IMR-90 (cell line): ENCODE measurements at places on chromosomes 1 and 21. TPM values are rescaled to one million over a fixed set of nuclear protein-coding genes. Genes with fewer than 3 reads are reported as not detected.

DNA sequence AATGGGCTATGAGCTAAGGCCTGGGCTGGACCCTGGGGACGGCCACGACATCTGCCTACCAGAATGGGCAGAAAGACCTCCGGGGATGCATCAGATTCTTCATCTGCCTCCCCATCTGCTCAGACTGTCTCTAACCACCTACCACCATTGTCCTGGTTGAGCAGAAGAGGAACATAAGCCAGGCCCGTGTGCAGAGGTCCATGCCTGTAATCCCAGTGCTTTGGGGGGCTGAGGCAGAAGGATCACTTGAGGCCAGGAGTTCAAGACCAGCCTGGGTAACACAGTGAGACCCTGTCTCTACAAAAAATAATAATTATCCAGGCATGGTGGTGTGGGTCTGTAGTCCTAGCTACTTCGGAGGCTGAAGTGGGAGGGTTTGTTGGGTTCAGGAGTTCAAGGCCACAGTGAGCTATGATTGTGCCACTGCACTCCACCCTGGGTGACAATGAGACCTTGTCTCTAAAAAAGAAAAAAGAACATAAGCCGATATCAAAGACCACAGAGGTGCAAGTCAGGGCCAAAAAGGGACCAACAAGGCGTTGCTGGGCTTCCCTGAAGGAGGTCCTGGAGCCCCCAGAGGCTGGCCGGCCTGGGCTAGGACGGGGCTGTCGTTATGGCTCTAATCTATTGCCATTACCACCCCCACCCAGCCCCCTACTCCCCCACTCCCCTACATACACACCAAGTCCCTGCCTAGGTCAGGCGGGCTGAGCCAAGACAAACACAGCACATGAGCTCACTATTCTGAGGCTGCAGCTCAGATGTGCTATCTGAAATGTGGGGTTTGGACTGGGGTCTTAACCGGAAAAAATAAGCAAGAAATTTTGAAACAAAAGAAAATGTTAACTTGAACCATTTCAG lies 239.2 kb upstream of the RAB4A start:
- no peak overlapping the region for H3K27ac ChIP-seq
- no peak for DNase-seq
- H3K27me3 ChIP-seq: peaks cover 9% of the 10 kb centered on the region
- peaks cover 4% of the 10 kb centered on the region; the same call in 1 of the 2 replicates for H3K4me1 ChIP-seq
- no peak overlapping the region for H3K4me3 ChIP-seq
- H3K36me3 ChIP-seq: no peaks in the 10 kb centered on the region

Gene DLGAP3
- not detected in 2 replicates for total RNA-seq

Gene TENT5C
- 4.1 and 5.3 TPM in 2 replicates for total RNA-seq

DNA sequence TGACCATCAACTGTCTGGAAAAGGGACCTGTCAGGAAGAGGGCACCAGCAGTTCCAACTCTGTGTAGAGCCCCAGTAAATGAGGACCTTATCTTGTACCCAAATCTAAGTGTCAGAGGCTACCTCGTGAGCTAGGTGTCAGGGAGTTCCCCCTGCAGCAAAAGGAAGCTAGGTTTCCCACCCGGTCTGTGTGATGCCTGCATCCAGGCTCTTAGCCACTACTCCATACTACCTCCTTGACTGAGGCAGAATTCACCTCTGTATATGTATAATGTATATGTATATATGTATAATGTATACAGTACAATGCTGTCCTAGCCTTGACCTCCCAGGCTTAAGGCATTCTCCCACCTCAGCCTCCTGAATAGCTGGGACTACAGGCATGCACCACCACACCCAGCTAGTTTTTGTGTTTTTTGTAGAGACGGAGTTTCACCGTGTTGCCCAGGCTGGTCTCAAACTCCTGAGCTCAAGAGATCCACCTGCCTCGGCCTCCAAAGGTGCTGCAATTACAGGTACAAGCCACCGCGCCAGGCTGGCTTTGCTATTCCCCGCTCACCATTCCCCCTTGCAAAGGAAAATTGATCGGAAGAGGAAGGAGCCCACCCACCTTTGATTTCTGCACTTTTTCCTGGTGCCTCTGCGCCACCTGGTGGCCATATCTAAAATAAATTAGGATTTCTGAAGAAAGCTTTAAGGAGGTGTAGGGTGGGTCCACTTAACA lies 15.7 kb upstream of the LUZP1 start:
- H3K36me3 ChIP-seq: no peaks in the 10 kb centered on the region
- no peaks in the 10 kb centered on the region for H3K27me3 ChIP-seq
- H3K4me1 ChIP-seq: 0 out of 2 replicates have a peak, but pooled peaks cover 4% of the 10 kb centered on the region
- no peak overlapping the region for H3K27ac ChIP-seq
- H3K4me3 ChIP-seq: no peak overlapping the region
- DNase-seq: peak; percentile 41

- no peaks in the 10 kb centered on the region for H3K36me3 ChIP-seq
- no peak for DNase-seq
- H3K4me1 ChIP-seq: peaks cover 3% of the 10 kb centered on the region
- no peaks in the 10 kb centered on the region for H3K27me3 ChIP-seq
- H3K27ac ChIP-seq: no peak overlapping the region
These were observed 6.8 kb upstream of the ZBTB40 start for GRCh38 chr1:22444856-22445255.

DNA sequence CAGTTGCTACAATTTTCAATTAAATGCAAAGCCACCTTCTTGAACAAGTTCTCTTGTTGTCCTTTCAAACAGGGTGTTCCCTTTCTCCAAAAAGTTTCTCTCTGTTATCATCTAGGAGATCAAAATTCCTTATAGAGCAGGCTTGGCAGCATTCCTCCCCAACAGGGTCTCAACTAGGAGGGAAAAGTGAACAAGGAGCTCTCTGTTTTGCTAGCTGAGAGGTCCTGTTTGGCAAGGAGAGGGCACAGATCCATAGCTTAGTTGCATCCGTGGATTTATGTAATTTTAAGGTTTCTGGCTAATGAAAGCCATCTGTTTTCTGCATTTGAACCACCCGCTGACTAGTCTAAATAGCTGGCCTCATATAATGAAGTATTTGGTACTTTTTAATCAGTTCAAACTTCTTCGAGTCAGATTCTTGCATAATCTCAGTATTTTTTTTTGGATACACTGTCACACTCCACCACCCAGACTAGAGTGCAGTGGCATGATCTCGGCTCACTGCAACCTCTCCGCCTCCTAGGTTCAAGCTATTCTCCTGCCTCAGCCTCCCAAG lies 54.0 kb downstream of the APP start:
- peak overlapping the region; percentile 7; the same call in 1 of the 2 replicates for H3K27ac ChIP-seq
- H3K4me1 ChIP-seq: peaks cover 4% of the 10 kb centered on the region
- H3K4me3 ChIP-seq: no peak overlapping the region
- DNase-seq: peak; percentile 44
- H3K27me3 ChIP-seq: no peaks in the 10 kb centered on the region
- peaks cover 2% of the 10 kb centered on the region for H3K36me3 ChIP-seq

GRCh38 chr1:156691665-156692440 lies 13.5 kb downstream of the CRABP2 start:
- H3K4me3 ChIP-seq: no peak overlapping the region
- H3K4me1 ChIP-seq: peaks cover 6% of the 10 kb centered on the region; the same call in 1 of the 2 replicates
- H3K36me3 ChIP-seq: no peaks in the 10 kb centered on the region
- H3K27me3 ChIP-seq: peaks cover 3% of the 10 kb centered on the region; the same call in 1 of the 2 replicates
- H3K27ac ChIP-seq: no peak overlapping the region
- peak; percentile 47 for DNase-seq

Gene C8B
- not detected in 2 replicates for total RNA-seq

- peak; percentile 44 for DNase-seq
- H3K27ac ChIP-seq: no peak overlapping the region
- H3K4me3 ChIP-seq: no peak overlapping the region
- H3K27me3 ChIP-seq: no peaks in the 10 kb centered on the region
These were observed 135.9 kb downstream of the HHAT start for GRCh38 chr1:210464519-210465039.
